ENCODE measurements at places on chromosomes 16 and 17.
A peak's percentile ranks its signal among the peaks of the same experiment; 100 is the strongest.

GRCh38 chr16:87390641-87391323 lies 1.4 kb upstream of the MAP1LC3B start:
- no peak for DNase-seq

DNA sequence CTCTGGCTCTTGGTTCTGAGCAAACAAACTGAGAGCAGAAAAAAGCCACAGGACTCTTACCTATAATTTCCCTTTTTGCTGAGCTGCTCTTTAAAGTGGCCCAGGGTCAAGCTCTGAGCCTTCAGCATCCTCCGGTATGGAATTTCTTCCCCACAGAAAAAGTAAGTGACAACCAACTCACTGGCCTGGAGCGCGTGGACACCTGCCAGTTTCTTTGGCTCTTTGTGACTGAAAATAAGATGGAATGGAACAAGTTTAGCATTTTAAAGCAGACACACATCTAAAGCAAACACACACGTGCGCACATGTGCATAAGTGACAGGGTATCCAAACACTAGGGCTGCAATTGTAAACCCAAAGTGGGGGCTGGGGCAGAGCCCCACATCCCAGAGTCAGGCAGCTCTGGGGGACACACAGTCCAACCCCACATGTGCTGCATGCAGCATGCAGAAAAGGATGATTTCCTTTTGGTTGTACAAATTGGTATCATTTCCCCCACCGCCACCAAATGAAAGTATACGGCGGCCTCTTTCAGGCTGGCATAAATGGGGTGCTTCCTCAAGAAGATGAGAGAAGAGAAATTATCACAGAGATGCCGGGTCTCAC lies 27.5 kb downstream of the AXIN2 start:
- DNase-seq = no peak

DNA sequence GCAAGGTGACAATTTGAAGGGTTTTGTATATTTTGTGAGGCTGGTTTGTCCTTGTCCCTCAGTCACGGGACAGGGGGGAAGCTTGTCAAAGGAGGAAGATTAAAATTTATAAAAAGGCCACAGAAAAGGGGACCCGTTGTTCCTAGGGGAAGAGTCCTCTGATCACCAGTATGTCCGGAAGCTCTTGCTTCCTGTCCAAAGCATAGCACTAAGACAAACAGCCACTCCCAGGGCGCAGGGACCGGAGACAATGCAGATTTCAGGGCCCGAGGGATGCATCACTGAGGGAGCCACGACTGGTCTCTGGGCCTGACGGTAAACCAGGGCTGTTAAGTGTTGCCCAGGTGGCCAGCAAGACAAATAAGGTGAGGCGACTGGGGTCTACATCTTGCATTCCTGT lies 95.2 kb downstream of the MAF start:
- no peak for DNase-seq

- DNase-seq = no peak
Measured at GRCh38 chr16:86077243-86077940, 178.4 kb downstream of the IRF8 start.

- DNase-seq = no peak
Measured at GRCh38 chr17:80538484-80538883, 6.2 kb upstream of the RPTOR start.

- peak; percentile 35 for DNase-seq
Measured at GRCh38 chr16:53131363-53132071, 76.7 kb downstream of the CHD9 start.

GRCh38 chr17:13492737-13493122 lies 109.0 kb downstream of the HS3ST3A1 start:
- DNase-seq = no peak

- no peak for DNase-seq
Measured at GRCh38 chr16:27813591-27813990, 249.9 kb downstream of the GSG1L start.

DNA sequence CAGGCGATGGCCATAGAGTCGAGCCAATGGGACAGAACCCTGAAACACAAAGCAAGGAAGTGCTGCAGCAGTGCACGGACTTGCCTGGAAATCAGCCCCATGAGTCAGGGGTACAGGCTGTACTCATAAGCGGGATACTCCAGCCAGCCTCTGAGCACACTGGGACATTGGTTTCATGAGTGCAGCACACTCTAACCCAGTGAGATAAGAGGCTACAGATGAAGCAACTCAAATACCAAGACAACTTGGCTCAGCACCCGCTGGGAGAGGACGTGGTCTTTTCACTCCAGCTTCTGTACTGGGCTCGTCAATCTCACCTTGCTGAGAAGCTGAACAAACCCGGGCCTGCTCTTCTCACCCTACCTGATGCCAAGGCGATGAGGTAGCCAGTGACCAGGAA lies 98.2 kb downstream of the AXIN2 start:
- no peak for DNase-seq

DNA sequence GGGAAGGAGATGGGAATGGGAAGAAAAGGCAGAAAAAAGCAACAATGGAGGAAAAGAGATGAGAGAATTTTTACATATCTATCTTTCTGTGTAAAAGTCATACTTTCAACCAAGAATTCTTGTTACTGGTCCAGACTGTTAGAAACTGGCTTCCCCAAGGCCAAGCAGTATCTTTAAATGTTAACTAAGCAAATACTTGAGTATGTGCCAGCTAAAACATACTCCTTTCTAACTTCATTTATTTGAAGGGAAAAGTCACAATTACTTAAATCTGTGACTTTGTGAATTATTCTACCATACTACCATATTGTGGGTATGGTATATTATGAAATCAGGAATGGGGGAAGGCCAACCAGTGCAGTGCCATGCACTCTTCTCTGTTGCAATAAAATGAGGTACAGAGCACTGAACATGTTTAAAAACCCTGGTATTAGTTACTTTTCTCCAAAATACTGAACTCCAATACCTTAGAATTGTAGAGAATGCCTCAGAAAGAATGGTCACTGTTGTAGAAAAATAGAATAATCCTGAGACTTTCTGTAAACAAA lies 92.3 kb upstream of the C17orf78 start:
- no peak for DNase-seq

GRCh38 chr17:40458851-40459482 lies 15.7 kb downstream of the IGFBP4 start:
- DNase-seq = no peak

GRCh38 chr17:33701910-33702309 lies 408.8 kb upstream of the ASIC2 start:
- no peak for DNase-seq

DNA sequence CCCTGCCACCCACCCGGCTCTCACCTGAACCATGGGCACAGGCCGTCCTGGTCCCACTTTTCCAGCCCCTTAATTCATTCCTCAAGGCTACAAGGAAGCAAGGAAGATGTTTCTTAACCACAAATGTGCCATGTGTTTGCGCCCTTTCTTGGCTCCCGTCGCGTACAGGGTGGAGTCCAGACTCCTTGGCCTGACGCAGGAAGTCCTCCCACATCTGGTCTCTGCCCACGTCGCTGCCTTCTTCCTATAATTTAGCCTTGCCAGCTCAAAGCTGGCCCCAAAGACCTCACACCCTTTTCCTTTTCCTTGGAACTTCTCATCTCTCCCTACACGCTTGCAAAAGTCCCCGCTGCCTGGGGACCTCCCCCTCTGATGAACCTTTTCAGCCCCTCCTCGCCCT lies 38.8 kb upstream of the BHLHA9 start:
- no peak for DNase-seq

GRCh38 chr16:86041807-86042206 lies 142.8 kb downstream of the IRF8 start:
- DNase-seq = no peak

DNA sequence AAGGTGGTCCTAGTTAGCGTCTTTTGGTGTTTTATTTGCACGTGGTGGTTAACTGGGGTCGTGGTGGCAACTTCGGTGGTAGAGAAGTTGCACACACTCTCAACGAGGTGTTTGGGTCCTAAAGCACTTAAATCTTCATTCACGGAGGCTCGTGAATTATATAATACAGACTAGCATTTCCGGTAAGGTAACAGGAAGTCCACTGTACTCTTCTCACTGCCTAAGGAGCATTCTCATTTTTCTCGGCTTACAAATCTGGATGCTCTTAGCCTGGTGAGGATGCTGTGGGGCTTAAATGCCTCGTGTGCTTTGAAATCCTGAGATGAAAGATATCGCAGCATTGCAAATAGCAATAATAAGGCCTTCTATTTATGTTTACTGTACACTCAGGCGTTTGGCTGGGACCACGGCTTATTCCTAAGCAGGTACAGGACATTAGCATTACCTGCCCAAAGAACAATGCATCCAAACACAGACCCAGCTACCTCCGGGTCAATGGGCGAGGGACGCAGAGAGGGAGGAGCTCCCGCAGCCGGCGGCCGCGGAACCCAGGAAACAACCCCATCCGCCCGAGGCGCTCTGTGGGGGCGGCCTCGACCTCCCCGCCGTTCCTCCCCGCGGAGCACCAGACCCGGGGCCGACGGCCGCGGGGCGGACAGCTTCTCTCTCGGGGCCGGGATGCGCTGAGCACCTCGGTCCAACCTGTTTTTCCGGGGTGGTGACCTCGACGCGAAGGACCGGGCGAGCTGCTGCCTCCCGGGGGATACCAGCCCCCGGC lies 856 bp downstream of the DNAJA2 start:
- peak; percentile 46 for DNase-seq

DNA sequence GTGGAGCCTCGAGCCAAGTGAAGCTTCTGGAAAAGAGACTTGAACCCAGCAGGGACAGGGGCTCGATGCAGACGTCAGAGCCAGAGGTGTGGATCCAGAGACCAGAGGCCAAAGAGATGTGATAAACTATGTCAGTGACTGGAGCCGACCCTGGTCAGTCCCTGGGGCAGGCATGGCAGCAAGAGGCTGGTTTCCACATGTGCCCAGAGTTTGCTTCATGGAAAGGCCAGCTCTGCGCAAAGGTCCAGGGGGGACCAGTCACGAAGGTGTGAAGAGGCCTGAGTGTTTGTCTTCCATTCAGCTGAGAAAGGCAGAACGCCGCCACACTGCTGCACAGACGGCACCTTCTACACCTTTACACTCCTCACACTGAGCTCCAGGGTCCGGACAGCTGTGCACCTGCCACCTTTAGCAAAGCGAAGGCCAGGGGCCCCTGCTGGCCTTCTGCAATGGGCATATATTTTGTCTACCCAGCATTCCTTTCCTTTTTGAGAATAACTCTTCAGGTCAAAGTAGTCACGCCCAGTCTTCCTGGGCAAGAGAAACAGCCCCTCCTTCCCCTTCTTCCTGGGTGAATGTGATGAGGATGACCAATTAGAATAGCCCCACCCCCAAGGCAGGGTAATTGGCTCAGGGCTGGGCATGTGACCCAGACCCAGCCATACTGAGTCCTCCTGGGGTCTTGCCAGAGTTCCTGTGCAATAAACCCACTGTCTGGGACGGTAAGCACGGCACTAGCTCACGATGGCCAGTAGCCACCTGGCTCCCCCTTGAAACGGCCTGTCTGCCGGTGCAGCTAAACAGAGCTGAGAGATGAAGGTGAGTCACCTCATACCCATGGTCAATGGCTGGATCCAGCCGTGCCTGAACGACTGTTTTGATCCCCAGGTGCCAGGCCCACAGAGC lies 2.3 kb upstream of the RPH3AL start:
- DNase-seq = no peak

- DNase-seq = no peak
Measured at GRCh38 chr16:27920391-27920891, 143.1 kb downstream of the GSG1L start.

DNA sequence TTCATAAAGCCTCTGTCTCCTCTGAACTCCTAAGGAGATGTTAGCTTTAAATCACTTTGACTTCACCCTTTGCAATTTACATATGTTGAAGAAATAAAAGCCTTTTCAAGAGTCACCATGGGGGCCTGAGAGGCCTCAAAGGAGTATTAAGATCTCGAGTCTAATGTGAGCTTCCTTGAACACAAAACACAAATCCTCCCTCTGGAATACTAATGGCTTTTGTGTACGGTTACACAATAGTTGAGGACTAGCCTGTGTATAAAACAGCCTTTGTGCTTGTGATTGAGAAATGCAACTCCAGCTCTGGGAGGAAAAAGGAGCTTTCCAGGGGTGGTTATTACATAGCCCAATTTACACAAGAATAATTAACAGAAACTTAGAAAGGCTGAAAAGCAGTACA lies 1140.2 kb downstream of the CDH11 start:
- no peak for DNase-seq

DNA sequence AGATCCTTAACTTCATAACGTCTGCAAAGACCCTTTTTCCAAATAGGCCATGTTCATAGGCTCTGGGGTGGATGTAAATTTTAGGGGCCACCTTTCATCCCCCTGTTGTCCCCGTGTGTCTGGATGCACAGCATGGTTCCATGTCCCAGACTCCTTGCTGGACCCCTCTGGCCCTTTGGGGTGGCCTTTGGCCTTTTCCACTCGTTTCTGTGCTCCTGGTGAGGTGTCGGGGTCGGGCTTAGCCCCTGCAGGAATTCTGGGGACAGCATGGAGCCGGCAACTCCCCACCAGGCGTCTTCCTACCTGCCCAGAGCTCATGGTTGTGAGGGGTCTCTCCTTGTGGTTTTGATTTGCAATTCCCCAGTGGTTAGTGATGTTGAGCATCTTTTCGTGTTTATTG lies 183.5 kb downstream of the SEC14L1 start:
- no peak for DNase-seq

DNA sequence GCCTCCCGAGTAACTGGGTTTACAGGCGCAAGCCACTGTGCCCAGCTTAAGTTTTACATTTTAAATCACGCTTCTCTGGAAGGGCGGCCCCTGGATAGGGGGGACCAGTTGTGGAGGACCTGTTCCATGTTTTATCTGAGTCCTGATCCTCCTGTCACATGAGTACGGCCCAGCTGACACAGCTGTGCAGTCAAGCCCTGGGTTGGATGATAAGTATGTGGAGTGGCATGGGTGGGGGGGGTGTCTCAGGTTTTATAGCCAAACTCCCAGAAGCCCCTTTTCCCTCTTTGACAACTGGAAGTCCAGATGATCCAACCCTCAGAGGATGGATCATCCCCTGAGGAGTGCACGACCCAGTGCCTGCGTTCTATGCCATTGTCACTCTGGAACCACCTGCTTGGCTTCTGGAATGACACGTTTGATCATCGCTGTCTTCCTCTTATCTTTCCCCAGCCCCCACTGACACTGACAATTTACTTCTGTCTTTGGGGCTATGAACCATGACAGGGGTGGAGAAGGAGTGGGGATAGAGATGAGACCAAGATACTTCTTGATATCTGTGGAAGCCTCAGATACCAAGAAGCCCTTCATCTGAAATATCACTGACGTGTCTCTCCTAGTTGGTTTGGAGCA lies 191.2 kb downstream of the MSI2 start:
- DNase-seq = no peak

DNA sequence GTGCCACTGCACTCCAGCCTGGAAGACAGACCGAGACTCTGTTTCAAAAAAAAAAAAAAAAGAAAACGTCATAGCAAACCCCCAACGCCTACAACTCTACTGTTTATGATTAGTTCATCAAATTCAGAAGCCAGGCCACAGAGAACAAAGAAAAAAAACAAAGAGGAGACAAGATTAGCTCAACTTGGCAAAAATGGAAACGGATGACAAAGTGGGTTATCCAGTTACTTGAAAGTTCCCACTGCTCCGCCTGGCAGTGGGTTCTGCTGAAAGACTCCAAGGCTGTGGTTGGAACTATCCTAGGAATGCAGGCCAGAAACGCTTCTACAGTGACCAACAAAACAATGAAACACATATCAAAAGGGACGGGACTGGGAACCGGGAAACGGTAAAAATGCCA lies 53.1 kb downstream of the MRM3 start:
- no peak for DNase-seq
